ENCODE measurements at places on chromosomes 1 and 21.

- peak; percentile 99 for DNase-seq
Measured at GRCh38 chr1:8077120-8077573, 51.0 kb upstream of the ERRFI1 start.

- peak; percentile 97 for DNase-seq
Measured at GRCh38 chr1:1399187-1399871, at the start of gene CCNL2. CCNL2 (minus strand) TSS chr1:1399335; CDS start chr1:1399306, 29 bp downstream.

GRCh38 chr1:172146141-172146850, 274.2 kb upstream of the C1orf105 start:
- peak; percentile 74 for DNase-seq

GRCh38 chr1:61743431-61743705, 1.1 kb downstream of the PATJ start:
- DNase-seq, result no peak

- DNase-seq, result no peak
Measured at GRCh38 chr1:183002267-183002666, 21.0 kb upstream of the LAMC1 start.

DNA sequence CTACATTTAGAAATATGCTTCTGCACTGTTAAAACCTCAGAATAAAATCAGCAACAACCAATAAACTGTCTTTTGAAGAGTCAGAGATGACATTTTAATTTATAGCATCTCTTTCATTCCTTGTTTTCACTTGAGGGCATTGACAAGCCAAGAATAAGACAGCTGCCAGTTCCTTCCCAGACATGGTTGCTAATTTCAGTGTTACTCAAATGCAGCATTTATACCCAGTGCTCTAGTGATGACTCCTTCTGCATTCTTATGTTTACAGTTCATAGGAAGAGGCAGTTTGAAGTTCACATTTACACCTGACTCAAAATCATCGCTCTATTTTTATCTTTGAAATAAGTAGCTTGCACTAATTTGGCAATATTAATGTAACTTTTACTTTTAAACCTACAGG, 44.9 kb downstream of the PLA2G4A start:
- DNase-seq, result no peak

- DNase-seq, result peak; percentile 7
Measured at GRCh38 chr1:36653850-36654249, 171.1 kb upstream of the CSF3R start.

DNA sequence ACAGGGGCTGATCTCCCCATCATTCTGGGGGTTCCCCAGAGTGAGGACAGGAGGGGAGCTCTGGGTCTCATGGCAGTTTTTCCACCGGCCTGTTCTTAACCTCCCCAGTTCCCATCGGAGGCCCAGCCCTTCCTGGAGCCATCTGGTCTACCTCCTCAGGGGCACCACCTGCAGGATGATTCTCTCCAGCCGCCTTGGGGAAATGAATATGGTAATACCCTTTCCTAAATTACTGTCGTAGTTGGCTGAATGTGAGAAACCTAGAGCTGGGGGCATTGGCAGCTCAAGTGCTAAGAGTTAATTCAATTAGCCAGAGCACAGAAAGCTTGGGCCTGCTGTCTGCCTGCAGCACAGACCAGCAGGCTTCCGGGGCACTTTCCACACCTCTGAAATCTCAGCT, 64.9 kb downstream of the TAS1R2 start:
- no peak for DNase-seq

- DNase-seq, result peak; percentile 96
Measured at GRCh38 chr1:22831729-22832413, 121.2 kb downstream of the EPHB2 start.

DNA sequence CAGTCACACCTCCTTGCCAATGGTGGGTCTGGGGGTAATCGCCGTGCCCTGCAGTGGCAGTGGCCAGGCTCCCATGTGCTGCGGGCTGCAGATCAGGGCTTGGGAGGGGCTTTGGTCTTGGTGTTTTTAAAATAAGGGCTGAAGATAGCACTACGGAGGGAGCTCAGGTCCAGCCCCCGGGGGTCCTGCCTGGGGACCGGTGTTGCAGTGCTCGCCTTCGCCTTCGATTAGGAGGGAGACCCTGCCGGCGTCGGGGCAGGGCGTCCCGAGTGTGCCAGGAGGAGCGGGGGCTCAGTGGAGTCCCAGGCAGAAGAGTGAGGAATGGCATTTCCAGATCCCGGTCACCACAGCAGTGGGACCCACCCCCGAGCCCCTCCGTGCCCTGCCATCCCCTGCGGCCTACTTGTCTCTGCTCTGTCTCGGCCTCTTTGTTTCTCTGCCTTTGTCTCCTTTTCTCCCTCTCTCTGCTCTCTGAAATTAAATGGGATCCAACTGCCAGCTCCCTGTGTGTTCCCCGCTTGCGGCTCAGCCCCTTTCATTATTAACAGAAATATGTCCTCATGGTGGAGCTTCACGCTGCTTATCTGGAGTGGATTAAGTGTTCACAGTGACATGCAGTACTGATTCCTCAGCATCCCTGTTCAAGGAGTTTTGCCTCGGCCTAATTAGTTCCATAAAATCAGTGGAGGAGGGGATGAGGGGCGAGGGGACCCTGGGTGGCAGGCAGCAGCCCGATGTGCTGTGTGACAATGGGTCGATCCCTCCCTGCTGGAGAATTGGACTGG, 44.4 kb downstream of the DMRTB1 start:
- DNase-seq, result no peak

DNA sequence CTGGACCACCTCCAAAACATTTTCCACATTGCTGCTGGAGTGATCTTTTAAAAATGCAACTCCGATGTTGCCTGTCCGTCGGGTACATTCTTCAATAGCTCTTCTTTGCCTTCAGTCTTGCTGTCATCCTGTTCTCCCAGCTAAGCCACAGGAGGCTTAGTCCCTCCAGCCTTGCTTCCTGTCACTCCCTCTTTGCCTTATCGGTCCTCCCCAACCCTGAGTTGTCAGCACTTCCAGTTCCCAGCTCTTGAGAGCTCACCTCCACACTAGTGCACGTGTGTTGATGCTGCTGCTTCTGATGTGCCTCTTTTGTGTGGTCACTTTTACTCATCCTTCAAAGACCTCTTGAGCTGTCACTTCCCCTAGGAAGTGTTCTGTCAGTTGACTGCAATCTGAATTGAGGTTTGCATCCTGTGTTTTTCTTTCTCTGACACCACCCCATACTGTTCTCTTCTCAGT, 15.3 kb downstream of the UCK2 start:
- DNase-seq, result peak; percentile 34

DNA sequence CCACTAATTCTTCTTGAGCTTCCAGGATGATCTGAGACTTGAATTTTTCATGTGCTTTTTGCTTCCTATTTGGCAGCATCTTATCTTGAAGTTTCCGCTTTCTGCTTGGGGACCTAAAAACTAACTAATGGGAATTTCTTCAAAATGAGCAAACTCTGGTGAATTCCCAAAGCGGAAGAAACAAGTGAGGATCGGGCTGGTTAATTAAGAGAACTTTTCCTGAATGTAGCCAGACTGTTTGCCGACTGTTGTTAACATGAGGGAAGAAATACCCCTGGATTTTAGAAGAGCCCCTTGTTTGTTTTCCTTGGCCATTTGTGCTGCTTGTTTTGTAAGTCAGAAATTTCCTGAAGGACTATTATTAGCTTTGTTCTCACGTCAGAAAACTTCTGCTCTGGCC, 6.1 kb upstream of the SELE start:
- DNase-seq, result no peak

DNA sequence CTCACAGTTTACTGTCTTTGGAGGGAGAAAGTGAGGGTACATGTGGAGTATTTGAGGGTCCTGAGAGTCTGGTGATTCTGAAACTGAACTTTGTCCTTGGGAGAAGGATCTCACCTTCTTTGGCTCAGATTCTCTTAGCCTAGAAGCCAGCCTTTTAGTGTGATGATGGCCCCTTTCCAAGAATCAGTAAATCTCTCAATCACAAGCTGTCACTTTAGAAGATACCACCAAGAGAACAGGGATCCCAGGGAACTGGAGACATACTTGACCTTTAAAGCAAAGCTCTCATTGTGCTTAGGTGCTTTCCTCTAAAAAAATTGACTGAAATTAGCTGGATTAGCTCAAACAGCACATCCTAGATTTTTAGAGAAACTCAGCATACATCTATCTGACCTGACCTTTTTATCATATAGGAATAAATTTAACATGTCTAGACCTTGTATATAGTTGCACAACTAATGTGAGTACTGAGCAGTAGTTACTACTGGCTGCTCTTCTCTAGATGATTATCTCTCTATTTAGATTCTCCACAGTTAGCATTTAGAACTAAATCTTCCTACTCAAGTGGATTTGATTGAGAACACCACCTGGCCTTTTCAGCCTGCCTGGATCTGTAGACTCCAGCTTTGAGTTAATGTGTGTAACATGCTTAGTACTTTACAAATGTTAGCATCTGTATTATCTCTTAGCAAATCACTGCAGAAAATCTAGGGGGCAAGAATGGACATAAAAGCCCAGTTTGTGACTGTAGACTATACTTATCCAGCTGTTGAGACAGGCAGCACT, 157.7 kb downstream of the MAST2 start:
- DNase-seq, result no peak

- DNase-seq, result peak; percentile 15
Measured at GRCh38 chr1:13517193-13517812, 3.5 kb upstream of the LRRC38 start.

- no peak for DNase-seq
Measured at GRCh38 chr1:82487778-82488177, 687.0 kb downstream of the ADGRL2 start.

- no peak for DNase-seq
Measured at GRCh38 chr1:184350573-184350972, 36.3 kb upstream of the C1orf21 start.

GRCh38 chr1:109547463-109548320, 723 bp upstream of the GNAI3 start:
- DNase-seq, result peak; percentile 16

GRCh38 chr1:60564916-60565750, 491.6 kb upstream of the C1orf87 start:
- DNase-seq, result no peak

DNA sequence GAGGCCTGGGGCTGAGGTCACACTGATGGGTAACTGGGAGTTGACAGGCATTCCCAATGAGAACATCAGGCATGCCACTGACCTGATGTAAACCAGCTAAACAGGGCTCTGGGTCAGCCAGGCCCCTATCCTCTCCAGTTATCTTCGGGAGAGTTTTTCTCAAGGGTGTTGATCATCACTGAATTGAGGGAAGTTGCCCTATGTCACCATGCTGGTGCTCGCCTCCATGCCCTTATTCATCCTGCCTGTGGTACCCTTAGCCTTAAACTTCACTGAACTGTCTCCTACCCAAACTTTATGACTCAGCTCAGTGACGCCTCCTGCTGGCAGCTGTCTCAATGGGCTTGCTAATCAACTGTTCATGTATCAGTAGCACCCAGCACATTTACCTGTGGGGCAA, 80.7 kb upstream of the TNR start:
- peak; percentile 7 for DNase-seq

Measured in fibroblast of mammary gland (primary cell).